ENCODE measurements at places on chromosomes 4 and X. TPM values are rescaled to one million over a fixed set of nuclear protein-coding genes. Genes with fewer than 3 reads are reported as not detected.

GRCh38 chrX:148540114-148540513 is 39.7 kb downstream of the AFF2 start:
- no peak for DNase-seq

DNA sequence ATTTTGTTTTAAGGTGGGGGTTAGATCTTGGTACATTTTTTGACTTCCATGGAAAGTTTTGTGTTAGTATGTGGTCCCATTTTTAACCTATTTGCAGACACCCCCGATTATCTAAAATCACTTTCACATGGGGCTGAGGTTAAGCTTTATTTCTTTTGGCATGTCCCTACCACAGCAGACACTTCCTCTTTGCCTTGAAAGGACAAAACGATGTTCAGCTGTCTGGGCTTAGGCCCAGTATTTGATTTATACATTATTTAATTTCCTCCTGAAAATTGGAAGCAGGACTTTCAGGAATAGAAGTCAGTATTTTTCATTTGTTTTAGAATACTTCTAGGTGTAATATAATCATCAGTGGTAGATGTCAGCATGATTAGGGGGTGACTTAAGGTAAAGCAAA is 112.4 kb upstream of the SPRY1 start:
- DNase-seq: no peak

GRCh38 chr4:173647902-173648301 is 117.9 kb upstream of the HAND2 start:
- DNase-seq: no peak

- DNase-seq: no peak
These were observed 267.3 kb downstream of the ADAMTS3 start for GRCh38 chr4:72301759-72302158.

GRCh38 chr4:14877246-14878225 is 124.7 kb upstream of the CPEB2 start:
- no peak for DNase-seq

DNA sequence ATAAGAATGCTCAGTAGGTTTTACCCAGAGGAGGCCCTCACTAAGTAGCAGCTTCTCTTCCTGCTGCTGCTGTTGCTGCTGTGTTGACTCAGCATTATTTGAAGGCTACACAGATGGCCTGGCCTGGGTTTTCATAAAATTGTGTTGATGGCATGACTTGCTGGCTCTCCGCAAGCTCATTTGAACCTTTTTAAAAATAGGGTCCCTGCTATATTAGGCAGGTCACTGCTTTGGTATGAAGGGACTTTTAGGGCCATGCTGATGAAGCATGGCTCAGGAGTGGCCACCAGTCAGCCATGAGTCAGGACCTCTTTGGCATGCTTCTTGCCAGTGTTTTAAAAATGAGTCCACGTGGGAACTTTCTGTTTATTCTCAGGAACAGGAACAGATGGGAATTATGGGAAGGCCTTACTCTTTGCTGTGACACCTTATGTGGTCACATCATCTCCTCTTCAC is 128.7 kb downstream of the MID1IP1 start:
- no peak for DNase-seq

DNA sequence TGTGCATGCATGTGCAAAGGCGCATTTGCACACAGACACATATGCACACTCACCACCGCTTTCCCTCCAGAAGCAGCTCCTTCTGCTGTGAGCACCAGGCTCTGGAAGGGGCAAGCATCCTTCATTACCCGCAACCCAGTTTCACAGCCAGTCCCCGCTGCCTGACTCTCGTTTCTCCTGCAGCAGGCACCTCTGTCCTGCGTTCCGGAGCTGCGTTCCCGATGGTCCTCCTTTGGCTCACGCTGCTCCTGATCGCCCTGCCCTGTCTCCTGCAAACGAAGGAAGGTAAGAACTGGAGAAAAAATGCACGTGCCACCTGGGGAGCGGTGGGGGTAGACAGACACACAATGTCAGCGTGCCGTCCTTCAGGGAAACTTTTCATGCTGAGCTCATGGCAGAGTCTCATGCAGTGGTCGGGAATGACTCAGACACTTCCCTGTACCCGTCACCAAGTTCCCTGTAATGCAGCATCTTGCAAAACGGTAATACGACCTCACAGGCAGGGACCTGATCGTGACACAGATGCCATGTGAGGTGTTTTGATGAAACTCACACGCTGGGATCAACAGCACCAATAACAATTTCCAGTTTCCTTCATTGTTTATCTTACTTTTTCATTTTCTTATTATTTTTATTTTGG is 5.1 kb downstream of the IL3RA start:
- DNase-seq: no peak

- DNase-seq: no peak
These were observed 32.8 kb upstream of the TMPRSS11A start for GRCh38 chr4:67996127-67996526.

DNA sequence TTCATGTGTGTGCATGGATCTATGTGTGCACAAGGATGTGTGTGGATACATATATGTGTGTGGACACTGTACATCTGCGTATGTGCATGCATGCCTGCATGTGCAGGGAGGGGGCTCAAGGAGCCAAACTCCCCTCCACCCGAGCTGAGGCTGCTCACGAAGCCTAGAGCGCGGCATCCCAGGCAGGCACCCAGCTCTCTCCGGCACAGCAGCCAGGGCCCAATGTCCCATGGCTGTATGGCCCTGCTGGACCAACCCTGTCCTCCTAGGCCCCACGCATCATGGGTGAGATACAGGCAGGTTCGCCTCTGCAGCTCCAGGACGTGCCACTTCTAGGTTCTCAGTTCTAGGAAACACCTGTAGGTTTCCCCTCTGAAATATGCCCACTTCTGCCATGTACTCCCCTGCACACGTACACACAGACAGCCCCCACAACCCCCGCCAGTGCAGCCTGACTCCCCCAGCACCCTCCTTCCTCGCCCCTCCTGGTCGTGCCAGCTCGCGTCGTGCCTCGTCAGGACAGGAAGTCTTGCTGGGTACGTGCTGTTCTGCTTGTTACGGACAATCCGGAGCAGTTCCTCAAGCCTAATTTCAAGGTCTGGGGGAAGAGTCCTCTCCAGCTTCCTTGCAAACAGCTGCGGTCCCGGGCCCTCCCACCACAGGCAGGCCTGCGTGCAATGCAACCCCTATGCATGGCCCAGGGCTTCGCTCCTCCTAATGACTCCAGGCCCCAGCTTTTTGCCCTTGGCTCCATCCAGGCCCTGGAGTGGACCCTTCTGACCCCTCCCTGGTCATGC is 3.2 kb upstream of the ADRA2C start:
- DNase-seq: no peak

Gene NPY5R
- total RNA-seq: not detected

Gene XAGE1A
- not detected for total RNA-seq

Gene TECRL
- total RNA-seq: not detected

Gene NAT8L
- total RNA-seq: not detected

Gene TMEM187
- total RNA-seq: 6.4 TPM
